HEK293T (cell line): ENCODE measurements at places on chromosomes 6 and 20.
A peak's percentile ranks its signal among the peaks of the same experiment; 100 is the strongest.

GRCh38 chr20:34112600-34113101, 608 bp upstream of the EIF2S2 start:
- DNase-seq, result peak; percentile 25

DNA sequence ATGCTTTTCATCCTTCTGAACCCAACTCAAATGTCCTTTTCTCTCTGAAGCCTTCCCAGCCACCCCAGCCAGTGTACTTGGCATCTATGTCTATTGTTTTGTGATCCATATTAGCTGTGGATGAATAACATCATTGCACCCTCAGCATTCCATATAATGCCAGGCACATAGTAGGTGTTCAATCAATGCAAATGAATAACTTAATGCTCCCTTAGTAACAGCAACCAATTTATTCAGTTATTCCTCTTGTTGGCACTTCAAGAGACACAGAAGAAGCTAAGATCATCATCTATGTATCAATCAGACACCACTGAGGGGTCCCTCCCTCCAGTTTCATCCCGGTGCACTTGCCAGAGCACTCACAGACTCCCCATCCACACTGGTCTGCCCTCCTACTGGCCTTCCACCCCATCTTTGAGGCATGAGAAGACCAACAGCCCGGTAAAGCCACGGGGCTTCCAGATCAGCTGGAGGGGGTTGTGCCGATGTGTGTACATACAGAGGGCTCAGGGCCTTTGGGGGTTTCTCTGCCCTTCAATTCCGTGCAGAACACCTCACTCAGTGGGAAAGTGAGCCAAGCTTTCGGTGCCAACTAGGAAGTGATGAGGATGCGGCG, 2.4 kb upstream of the TAF8 start:
- DNase-seq, result no peak

GRCh38 chr6:117494283-117494682, 11.8 kb downstream of the DCBLD1 start:
- no peak for DNase-seq

- DNase-seq, result no peak
Measured at GRCh38 chr6:49739423-49739822, 4.8 kb downstream of the CRISP3 start.

GRCh38 chr20:63312273-63312672, 19.3 kb downstream of the COL20A1 start:
- no peak for DNase-seq

GRCh38 chr6:31403283-31404060, at the start of gene MICA:
MICA (plus strand) TSS chr6:31403595; CDS start chr6:31403633, 38 bp downstream.
- DNase-seq, result peak; percentile 81

DNA sequence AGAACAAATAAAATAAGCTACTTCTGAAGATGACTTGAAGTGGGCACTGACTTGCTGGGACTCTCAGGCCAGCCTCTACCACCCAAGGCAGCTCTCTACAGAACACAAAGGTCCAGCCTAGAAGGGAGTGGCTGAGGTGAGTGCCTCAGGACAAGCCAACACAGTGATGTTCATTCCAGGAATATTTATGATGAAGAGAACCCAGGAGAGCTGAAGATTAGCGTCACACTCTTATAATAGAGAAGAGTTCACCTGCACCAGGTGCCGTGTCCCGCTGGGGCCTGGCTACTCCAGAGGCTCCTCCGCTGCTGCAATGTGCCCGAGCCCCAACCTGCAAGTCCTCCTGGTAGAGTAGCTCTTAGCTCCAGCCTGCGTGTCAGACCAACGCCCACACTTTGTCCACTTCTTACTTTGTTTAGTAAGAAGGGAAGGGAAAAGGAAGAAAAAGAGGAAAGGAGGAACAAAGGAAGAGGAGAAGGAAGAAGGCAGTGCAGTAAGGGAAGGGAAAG, 182.4 kb upstream of the QKI start:
- no peak for DNase-seq

GRCh38 chr6:54107470-54108090, 3.7 kb upstream of the MLIP start:
- DNase-seq, result no peak

- no peak for DNase-seq
Measured at GRCh38 chr6:72418495-72418894, 203.4 kb upstream of the KCNQ5 start.

GRCh38 chr6:41957117-41957516, 15.5 kb upstream of the CCND3 start:
- no peak for DNase-seq

DNA sequence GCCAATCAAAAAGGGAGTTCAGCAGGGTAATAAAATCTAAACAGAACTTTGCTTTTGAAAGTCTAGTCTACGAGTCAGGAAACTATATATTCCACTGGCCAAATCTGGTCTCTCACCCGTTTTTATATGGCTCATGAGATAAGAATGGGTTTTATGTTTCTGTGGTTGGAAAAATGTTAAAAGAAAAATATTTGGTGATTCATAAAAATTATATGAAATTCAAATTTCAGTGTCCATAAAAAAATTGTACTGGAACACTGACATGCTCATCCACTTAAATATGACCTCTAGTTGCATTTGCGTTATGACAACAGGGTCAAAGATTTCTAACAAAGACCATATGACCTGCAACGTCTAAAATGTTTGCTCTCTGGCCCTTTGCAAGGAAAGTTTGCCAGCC, 22.3 kb upstream of the LAMP5 start:
- no peak for DNase-seq

DNA sequence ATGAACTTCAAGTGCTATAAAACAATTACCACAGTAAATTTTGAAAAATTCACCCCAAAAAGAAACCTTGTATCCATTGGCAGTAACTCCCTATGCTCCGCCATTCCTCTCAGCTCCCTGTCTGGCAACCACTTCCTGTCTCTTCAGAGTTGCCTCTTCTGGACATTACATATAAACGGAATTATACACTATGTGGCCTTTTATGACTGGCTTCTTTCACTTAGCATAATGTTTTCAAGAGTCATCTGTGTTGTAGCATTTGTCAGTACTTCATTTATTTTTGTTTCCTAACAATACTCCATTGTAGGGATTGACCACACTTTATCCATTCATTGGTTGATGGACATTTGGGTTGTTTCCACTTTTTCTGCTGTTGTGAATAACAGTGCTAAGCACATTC, 50.1 kb downstream of the CEP43 start:
- DNase-seq, result no peak

GRCh38 chr6:30344191-30344867, 627 bp upstream of the RPP21 start:
- DNase-seq, result no peak

DNA sequence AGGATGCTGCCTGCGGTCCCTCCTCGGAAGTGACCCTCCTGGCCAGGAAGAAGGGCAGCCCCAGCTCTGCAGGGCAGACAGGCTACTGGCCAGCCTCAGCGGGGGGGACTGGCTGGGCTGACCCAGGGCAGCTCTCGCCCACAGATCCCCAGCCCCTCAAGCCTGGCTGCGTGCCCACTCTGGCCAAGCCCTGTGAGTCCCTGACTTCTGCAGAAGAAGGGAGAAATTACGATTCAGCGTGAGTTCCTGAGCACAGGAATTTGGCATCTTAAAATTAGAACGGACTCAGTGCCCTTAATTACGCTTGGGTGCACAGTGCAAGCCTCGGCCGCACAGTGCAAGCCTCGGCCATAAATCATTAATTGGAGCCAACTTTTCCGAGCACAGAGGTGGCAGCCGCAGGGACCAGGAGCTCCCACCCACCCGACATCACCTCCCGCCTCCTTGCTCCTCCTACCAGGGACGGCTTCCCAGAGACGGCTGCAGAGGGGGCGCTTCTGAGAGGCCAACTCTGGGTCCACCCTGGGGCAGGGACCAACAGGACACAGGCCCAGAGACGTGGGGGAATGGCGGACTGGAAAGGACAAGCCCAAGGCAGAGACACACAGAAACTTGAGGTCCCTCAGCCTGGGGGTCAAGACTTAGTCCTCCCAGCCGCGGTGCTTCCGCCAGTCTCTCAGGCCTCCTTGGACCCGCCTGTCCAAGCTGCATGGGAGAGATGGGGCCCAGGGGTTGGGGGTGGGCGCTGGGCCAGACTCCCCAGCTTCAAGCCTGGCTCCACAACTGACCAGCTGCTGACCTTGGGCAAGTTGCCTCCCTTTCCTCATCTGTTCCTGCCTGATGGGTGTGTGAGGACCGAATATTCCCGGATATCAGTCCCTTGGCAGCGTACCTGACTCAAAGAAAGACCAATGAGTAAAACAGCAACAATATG, 165.4 kb downstream of the TAF4 start:
- DNase-seq, result no peak

DNA sequence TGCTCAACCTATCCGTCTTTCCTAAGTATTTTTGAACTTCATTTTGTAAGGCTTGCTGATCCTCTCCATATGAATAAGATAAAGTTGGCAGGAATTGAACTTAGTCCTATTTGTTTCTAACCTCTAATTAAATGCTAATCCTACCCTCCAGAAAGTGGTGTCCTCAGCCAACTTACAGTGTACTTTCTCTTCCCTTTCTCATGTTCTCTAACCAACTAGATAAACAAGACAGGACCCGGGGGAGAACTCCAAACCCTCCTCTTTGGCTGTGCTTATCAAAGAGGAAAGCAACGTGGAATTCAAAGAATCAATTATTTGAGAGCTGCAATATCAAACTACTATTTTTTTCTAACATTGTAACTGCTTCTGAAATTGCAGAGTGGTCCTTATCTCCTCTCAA, 56.5 kb upstream of the NRSN1 start:
- no peak for DNase-seq

GRCh38 chr6:93416571-93417420, 2.6 kb downstream of the EPHA7 start:
- DNase-seq, result peak; percentile 37

DNA sequence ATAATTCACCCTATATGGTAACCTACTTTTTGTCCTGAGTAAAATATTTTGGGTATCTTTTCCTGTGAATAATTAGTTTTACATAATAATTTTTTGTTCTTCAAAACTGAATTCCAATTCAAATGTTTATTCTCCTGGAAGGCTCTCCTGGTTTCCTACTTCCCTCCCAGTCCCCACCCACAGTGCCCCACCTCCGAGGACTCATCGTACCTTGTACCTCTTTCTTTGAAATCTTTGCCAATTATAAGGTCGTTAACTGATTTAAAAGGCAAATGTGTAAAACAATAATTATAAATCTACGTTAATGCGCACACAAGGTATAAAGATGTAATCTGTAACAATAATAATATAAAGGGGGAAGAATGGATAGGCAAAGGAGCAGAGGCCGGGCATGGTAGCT, 40.5 kb upstream of the VEGFA start:
- no peak for DNase-seq

DNA sequence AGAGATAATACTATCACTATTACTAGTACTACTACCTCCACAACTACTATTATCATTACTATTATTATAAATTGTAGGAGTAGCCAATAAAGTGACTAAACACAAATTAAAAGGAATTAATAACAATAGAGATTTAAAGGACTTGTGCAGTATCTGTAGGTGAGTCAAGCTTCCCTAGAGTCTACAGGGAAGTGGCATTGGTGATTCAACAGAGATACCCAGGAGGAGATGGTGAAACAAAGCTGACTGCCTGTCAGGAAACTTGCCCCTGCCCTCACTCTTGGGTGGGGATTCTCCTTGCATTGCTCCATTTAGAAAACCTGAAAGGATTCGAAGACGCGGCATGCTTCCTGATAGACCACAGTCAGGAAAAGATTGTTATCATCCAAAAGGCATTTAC, 23.3 kb upstream of the BCLAF1 start:
- no peak for DNase-seq

DNA sequence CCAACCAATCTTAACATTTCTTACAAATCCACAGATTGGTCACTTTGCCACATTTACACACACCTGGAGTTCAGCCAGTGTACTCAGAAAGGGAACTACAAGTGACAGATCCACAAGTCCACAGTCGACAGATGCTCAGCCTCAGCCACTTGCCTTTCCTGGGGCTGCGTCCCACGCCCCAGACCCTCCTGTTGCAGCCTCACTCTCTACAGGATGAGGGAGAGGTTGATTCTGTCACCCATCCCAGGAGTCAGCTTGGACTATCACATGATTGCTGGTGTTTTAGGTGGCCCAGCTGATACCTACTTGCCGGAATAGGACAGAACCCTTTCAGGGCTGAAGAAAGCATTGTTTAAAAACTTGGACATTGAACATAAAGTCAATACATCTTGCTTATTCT, 108.8 kb downstream of the FAM120B start:
- no peak for DNase-seq

GRCh38 chr20:9353916-9354276, 160.5 kb upstream of the LAMP5 start:
- DNase-seq, result no peak
